CD4-positive, alpha-beta T cell treated with Interferon gamma for 1 hour (primary cell): ENCODE measurements at places on chromosomes 16 and 17.

DNA sequence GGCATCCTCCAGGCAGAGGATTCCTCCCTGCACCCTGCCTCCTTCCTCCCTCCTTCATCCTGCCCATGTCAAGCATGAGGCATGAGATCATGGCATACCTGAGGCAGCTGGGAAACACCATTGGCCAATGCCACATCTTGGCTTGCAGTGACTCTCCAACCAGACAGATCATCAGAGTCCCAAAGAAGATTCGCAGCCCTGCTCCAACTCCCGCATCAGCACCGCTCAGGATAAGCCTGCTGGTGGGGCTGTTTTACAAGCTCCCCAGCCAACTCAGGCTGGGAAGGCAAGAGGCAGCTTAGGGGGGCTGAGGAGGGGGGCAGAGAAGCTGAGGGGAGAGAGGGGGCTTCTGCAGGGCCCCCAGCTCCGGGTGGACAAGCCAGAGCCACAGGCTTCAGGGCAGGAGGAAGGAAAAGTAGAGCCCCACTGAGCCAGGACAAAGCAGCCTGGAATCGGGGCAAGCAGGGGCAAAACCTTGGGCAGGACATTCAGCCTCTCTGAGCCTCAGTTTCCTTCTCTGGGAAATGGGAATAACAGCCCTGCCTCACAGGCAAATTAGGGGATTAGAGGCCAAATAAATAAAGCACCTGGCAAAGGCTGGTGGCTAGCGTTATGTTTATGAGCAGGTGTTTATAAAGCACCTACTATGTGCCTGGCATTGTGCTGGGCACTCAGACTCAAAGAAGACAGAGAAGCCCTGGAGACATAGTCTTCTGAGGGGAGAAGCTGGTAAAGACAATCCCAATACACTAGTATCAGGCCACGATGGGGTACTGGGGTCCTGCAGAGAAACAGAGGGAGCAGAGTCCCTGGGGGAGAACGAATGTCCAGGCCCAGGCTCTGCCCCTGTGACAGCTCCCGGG lies 88.1 kb downstream of the GOSR1 start:
- DNase-seq = no peak

DNA sequence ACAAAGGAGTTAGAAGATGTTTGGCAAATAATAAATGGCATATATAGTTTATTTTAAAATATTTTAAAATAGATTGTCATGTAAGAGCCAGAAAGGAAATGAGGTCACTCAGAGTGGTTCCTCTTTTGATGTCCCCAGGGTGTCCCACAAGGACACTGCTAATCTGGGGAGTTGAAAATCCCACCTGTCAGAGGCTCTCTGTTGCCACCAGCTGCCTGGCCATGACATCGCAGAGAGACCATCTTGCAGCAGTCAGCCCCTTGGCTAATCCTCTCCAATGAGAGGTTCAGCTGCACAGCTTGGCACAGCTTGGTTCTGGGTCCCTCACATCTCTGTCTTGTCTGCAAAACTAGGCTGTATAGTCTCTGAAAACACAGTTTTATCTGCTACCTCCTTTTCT lies 11.0 kb upstream of the RBFOX1 start:
- no peak for DNase-seq

DNA sequence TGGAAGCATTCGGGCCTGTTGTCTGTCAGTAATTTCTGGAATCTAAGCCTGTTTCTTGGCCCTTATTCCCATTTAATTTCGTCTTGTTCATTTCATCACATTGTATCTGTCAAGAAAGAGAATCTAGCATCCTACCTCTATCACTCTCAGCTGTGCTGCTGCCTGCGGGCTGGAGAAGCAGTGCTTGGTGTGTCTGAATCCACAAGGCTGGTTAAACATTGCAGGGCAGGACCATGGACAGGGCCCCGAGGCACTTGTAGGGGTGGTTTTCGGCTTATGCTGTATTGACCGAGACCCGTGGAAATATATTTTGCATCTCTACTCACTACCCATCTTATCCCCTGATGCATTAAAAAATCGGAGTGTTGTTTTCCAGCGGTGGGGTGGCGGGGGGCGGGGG lies 3.1 kb downstream of the RAB11FIP4 start:
- no peak for DNase-seq

DNA sequence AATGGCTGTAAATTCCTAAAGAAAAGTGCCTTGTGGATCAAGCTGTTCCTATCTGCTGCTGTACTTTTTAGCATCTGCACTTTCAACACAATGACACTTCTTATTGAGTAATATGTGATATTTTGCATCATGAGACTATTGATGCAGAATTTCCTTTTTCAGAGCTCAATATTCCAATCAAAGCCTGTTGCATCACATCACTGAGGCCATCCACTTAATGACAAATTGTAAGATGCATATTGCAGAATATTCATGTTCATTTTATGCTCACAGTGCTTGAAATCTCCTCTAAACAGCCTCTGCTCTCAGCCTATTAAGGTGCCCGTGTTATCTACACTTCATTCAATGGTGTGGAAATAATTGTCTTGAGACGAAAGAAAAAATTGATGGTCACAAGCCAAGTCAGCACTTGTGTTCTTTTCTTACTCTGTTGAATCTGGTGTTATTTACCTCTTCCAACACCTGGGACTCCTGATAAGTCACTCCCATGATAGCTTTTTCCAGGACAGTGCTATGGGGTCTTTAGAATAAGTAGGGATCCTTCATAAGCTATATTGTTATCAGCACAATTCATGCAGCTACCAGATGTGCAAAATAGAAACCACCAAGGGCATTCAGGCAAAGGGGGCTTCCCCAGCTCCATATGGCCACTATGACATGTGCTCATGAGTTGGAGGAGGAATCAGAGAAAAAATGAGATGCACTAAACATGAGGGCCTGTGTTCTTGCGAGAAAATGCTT lies 9.3 kb upstream of the SKAP1 start:
- DNase-seq = peak; percentile 20

GRCh38 chr16:57540387-57540786 lies 2.1 kb upstream of the ADGRG5 start:
- no peak for DNase-seq

DNA sequence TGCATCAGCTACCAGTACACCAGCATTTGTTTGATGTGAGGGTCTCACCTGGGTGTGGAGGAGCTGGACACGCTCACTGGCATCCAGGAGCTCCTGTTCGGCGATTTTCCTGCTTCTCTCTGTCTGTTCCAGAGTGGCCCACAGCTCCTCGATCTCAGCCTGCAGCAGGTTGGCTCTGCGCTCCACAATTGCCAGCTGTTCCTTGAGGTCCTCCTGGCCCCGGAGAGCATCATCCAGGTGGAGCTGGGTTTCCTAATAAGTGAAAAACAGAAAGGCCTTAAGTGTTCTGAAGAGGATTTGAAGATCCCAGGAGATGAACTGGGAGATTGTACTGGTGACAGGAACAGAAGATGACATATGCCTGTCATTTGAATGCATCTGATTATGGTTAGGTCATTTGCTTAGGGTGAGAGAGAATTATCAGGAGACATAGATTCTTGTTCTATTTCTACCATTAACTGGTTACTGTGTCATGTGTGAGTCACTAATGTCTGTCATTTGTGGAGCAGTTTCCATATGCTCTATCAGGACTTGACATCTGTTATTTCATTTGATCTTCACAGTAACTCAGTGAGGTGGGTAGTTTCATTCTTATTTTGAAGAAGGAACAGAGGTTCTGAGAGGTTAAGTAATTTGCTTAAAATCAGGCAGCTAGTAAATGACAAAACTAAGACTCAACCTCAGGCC lies 21.5 kb upstream of the MYH13 start:
- no peak for DNase-seq

- DNase-seq = no peak
These were observed 2.2 kb upstream of the EFTUD2 start for GRCh38 chr17:44901411-44901921.

- DNase-seq = no peak
These were observed 55.5 kb downstream of the COG7 start for GRCh38 chr16:23397464-23397863.

DNA sequence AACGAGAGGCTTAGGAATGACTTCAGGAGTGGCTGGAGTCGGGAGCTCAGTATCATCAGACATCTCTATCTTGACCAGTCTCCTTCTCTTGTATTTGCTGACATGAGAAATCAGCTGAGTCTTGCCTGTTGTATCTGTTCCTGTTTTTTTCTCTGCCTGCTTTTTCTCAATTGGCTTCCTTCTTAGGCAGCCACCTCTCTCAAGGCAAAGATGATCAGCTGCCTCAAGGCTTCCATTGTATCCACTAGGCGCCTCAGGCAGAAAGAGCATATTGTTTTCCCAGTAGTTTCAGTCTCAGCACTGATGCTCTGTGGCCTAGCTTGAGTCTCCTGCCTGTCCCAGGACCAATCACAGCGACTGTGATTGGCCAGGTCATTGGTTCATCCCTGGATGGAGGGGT lies 306.2 kb downstream of the CPPED1 start:
- no peak for DNase-seq

- peak; percentile 54 for DNase-seq
These were observed 7.0 kb downstream of the KRT14 start for GRCh38 chr17:41579484-41580243.

DNA sequence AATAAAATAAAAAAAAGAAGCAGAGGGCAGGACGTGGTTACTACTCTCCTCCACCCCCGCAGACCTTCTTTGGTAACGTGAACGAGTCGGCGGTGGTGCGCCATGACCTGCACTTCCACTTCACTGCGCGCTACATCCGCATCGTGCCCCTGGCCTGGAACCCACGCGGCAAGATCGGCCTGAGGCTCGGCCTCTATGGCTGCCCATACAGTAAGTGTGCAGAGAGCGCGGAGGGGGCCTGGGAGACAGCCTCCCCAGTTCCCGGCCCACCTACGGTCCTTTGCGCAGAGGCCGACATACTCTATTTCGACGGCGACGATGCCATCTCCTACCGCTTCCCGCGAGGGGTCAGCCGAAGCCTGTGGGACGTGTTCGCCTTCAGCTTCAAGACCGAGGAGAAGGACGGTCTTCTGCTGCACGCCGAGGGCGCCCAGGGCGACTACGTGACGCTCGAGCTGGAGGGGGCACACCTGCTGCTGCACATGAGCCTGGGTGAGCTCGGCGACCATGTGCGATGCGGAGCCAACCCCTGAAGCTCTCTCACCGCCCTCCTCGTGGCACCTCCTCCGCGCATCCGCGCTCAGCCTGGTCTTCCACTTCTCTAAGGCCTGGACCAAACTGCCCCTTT lies 2.7 kb downstream of the CNTNAP1 start:
- no peak for DNase-seq

GRCh38 chr17:80034791-80035686 lies 633 bp downstream of the TBC1D16 start:
- DNase-seq = peak; percentile 69

DNA sequence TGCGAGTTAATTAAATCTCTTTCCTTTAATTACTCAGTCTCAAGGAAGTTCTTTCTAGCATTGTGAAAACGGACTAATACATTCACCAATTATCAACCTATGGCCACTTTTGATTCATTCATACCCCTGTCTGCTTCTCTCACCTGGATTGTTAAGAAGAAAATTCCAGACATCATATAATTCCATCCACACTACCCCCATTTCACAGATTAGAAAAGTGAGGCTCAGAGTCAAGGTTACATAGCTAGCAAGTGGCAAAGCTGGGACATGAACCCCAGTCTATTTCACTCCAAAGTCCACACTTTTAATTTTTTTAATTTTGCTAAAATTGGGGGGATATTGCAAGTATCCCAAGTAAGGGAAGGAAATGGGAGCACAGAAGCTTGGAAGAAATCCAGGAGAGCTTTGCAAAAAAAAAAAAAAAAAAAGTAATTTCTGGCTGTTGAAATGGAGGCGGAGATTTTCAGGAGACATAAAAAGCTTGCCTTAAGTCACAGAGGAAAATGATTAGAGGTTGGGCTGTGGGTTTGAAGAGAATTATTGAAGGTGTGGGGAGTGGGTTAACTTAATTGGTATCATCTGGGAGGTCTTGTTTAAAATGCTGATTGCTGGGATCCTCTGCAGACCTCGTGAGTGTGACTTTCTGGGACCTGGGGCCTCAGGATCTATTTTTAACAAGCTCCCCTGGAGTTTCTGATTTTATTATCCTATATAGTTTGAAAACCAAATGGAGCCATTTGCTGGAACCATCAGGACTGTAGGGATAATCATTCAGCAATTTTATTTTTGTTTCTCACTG lies 42.3 kb upstream of the ZKSCAN2 start:
- no peak for DNase-seq
